ENCODE measurements at places on chromosomes 4 and X.

DNA sequence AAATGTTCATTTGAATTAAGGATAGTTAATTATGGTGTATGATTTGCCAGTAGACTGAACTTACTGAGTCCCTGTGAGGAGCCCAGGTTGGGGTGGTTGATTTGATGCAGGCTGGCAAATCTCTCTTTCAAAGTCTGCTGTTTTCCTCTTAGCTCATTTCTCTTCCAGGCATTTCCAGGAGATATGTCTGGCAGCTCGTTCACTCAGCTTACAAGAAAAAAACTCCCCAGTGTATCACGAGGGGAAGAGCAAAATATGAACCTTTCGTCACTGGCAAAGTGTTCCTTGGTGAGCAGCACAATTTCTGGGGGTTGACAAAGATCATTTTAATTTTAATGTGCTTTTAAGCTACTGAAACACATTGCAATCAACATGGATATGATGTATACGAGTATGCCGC, 244.2 kb downstream of the CBLL2 start:
- no peak for DNase-seq

GRCh38 chrX:9866633-9867032, 80.4 kb downstream of the SHROOM2 start:
- DNase-seq = no peak

GRCh38 chrX:44143061-44143602, 169.9 kb upstream of the NDP start:
- no peak for DNase-seq

DNA sequence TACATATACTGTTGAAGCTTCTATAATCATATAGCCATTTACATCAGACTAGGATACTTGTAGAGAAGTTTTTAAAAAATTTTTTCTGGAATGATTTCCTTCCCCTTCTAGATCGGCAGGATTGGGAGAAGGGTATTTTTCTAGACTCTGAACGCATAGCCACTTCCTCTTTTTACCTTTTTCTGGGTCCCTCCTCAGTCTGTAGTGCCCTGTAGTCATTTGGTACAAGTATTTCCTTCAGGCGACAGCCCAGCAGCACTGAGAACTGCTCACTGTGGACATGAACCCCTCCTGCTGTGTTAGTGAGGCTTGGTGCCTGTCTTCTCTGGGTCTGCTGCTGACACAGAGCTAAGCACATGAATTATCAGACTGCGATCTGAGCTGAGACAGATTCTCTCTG, 255.4 kb downstream of the ARHGAP10 start:
- no peak for DNase-seq

GRCh38 chr4:158996669-158997074, 106.2 kb upstream of the RAPGEF2 start:
- no peak for DNase-seq

GRCh38 chr4:180823108-180823507, 1420.1 kb upstream of the TENM3 start:
- no peak for DNase-seq

- no peak for DNase-seq
Observed at GRCh38 chrX:135410861-135411627, 10.7 kb upstream of the SMIM10L2A start.

DNA sequence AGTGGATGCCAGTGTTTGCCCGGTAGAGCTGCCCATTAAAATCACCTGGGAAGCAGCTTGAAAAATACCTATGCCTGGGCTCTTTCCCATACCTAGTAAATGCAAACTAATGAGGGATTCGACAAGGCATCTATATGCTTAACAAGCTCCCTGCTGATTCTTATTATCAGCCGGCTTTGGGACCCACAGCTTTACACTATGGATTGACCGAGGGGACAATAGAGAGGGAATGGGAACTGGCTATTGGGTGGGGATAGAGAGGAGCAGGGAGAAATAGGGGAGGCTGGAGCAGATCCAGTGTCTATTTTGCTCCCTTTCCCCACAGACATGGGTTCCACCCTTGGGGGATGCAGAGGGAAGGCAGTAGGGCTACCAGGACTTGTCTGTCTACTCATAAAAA, 103.1 kb upstream of the TEX13D start:
- DNase-seq = no peak

GRCh38 chr4:173536808-173537429, 6.9 kb upstream of the HAND2 start:
- no peak for DNase-seq

DNA sequence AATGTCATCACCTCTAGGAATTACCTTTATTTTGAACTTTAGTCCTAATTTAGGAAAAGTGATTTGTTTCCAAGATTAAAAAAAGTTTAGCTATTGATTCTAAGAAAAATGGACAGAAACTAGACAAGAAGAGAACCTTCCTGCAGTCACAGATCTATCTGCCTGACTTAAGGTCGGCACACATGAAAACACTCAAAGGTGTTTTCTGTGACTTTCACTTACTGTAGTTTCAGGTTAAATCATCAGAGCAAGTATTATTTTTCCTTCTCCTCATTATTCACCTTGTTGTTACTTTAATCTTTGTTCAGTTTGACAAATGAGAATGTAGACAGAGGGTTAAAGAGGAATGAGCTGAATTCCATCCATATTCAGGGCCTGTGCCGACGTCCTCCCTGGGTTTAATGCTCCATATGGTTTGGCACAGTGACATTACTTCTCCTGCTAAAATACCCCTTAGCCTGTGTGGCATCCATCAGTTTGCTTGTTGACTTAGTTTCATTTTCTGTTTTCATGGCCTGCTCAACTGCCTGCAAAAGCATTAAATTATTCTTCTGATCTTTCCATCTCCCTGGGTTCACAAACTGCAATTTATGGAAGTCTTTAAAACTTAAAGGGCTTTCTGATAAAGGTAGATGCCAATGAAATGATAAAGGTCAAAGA, 352.7 kb downstream of the NKX6-1 start:
- no peak for DNase-seq

GRCh38 chr4:142238589-142238988, 602.2 kb downstream of the IL15 start:
- DNase-seq = no peak

- DNase-seq = no peak
Observed at GRCh38 chrX:121356850-121357171, 309.4 kb downstream of the GLUD2 start.

DNA sequence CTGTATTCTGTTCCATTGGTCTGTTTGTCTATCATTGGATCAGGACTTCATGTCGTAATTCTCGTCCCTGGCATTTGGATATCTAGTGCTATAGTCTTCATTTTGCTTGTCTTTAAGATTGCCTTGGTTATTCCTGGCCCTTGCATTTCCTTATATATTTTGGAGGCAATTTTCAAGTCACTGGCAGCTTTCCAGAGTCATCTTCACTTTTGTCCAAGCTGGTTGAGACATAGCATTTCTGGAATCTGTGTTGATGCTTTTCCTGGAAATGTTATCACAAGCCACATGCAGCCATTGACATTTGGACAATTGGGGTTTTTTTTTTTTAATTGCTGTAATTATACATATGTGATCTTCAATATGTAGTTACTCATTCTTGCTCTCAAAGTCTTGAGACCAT, 45.2 kb upstream of the HGFAC start:
- DNase-seq = no peak

DNA sequence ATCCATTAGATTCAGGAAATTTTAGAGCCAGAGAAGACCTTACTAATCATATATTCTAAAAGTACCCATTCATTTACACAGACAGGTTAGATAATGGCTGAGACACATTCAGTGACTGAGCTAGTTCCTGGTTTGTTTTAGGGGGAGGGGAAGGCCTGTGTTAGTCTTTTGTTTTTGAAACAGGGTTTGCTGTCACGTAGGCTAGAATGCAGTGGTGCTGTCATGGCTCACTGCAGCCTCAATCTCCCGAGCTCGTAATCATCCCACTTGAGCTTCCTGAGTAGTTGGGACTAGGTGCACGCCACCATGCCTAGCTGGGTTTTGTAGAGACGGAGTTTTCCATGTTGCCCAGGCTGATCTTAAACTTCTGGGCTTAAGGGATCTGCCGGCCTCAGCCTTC, 10.1 kb downstream of the RBPJ start:
- no peak for DNase-seq

GRCh38 chr4:105189855-105190650, 43.4 kb downstream of the TET2 start:
- no peak for DNase-seq

DNA sequence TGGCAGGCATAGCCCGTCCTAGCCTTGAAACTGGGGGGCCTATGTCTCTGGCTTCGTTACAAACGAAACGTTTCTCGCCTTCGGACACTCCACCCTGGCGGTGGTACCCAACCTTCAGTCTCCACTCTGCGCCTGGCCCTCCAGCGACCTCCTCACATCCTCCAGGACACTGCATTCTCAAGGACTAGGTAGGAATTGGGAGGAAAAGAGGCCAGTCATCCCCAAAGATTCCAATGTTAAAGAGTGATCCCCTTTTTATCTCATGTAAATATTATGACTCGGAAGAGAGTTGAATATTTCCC, 2.1 kb upstream of the NKX6-1 start:
- DNase-seq = no peak

- no peak for DNase-seq
Observed at GRCh38 chr4:153447175-153447905, 18.8 kb upstream of the TMEM131L start.

- DNase-seq = no peak
Observed at GRCh38 chr4:139958739-139959098, 195.3 kb downstream of the MAML3 start.

- no peak for DNase-seq
Observed at GRCh38 chr4:71338846-71339593, at the start of gene SLC4A4. SLC4A4 (plus strand) TSS chr4:71339020.

DNA sequence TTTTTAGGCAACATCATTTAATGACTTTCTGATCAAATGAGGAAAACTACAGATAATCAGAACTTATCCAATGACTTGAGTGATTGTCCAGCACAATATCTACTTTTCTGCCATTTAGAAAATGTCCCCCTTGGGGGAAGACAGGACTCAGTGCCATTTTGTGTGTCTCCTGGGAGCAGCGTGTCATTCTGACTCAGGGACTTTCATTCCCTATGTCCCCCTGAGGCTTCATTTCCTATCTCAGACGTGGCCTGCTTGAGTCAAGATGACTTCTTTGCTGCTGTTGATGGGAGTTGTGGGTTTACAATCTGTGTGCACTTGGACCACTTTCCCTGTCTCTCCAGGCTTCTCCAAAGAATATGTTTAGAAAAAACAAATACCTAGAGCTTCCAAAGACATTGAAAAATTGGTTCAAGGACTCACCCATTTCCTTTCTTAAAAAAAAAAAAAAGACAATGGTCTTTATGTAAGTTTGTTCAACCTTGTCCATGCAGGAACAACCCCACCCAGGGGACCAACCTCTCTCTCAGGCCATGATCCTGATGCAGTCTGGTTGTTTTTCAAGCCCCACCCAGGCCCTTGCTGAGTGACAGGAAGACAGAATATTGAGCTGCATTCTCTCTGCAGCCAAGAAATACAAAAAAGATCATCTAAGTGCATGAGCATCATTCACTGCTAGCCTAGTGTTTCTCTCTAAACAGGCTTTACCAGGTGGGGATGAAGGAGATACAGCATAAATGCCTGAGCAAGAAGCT, 34.3 kb upstream of the TMEM154 start:
- DNase-seq = no peak

DNA sequence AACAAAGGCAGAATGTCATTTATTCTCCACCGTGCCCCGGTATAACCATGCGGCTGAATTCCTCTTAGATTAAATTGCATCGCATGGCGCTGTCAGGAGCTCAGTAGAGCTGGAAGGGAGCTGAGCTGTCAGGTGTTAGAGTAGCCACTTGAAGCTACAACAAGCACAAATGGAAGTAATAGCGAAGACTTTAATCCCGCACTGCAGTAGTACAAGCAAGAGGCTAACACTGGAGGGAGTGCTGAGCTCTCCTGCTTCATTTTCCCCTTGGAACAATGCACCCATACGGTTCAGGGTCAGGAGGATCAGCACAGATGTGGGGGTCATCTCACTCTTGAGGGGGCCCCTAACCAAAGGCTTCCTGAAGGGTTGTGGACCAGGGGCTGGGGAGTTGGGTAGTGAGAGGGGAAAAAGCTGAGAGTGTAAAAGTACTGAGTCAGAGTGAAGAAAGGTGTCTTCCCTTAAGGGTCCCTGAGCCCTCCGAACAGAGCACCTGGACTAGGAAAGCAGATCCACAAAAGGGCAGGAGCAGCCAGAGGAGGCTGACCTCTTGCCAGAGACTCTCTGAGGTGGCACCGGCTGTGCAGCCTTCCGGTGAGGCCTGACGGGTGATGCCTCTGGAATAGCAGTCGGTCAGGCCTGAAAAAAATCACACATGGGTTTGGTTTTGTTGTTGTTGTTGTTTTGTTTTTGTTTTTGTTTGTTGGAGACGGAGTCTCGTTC, 36.0 kb upstream of the CBR4 start:
- DNase-seq = no peak

Measured in stimulated activated naive CD8-positive, alpha-beta T cell treated with anti-CD3 and anti-CD28 coated beads, Interleukin-15, Interleukin-2, amounts not matched to agents 100 U/mL and 50 U/mL, for 24 hours (primary cell).